ENCODE measurements at places on chromosomes 16 and 17.

DNA sequence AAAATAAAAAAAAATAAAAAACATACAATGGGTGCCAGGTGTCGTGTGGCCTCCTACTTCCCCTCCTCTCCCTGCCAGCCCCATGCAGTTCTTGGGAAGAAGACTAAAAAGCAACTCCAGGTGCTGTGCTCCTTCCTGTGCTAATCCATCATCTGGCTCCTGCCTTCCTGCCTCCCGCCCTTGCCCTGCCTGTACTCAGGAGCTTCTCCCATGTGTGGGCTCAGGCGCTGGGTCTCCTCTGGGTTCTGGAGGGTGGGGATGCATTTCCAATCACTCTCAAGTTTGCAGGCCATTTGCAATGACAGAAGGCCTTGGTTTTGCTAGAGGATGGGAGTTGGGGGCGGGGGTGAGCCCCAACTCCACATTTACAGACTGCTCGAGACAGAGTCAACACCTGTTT, 122.9 kb downstream of the SDK2 start:
- peak; percentile 67 for DNase-seq

DNA sequence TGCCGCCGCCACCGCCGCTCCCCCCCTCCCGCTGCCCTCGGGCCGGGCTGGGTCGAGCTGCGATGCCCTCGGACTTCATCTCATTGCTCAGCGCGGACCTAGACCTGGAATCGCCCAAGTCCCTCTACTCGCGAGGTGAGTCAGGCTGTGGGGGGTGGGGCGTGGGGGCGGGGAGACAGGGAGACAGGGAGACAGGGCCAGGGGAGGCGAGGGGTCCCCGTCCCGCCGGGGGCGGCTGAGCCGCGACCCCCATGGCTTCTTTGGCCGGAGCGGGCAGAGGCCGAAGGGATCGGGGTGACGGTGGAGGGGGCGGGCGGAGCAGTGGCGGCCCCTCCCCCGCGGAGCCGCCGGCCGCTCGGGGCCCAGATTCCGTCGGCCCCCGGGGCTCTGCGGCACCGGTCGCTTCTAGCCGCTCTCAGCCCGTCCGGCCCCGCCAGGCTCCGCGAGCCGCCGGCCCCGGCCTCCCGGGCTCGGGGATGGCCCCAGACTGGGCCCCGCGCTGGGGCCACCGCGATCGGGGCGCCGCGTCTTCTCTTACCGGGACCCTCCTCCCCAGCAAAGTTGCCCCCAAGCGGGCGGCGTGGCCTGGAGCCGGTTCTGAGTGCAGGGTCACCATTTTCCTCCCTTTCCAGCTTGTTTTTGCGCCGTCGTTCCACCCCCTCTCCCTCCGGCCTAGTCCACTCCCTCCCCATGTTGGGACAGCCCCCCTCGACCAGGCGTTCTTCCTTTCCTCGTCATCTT, 644 bp downstream of the NFAT5 start:
- peak; percentile 35 for DNase-seq

GRCh38 chr17:50831471-50831928, 3.9 kb upstream of the WFIKKN2 start:
- DNase-seq = no peak

DNA sequence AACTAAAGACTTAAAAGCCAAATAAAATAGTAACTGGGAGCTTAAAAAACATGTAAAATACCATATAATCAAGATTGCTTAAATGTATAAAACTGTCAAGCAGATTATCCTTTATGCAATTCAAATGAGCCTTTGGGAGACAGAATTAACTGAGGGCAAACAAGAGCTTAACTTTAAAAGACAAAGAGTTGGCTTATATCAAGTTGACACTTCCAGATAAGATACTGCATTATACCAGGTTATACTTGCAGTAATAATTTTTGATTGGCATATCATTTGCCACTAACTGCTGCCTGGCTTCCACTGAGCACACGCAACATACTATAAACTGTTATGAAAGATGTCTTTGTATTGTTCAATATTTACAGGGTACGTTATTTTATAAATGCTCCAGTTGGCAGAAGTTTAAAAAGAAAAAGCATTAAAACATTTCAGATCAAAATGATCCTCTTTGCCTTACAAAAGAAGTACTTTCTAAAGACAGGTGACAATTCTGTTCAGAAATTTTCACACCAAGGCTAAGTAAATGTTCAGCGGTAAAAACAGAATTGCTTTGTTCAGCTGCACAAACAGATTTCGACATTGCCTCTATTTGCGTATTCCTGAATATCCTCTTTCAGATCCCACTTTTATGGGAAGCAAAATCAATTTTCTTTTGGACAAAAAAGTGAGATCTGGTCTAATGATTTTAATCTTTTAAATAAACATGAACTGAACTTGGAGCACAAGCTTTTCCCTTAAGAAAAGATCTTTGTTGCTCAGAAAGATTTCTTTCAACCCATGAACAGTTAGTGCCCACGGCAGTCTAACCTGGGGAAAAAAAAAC, 50.7 kb downstream of the TOX3 start:
- peak; percentile 77 for DNase-seq

- DNase-seq = peak; percentile 29
Observed at GRCh38 chr16:3089717-3090592, 9.1 kb downstream of the ZSCAN10 start.

DNA sequence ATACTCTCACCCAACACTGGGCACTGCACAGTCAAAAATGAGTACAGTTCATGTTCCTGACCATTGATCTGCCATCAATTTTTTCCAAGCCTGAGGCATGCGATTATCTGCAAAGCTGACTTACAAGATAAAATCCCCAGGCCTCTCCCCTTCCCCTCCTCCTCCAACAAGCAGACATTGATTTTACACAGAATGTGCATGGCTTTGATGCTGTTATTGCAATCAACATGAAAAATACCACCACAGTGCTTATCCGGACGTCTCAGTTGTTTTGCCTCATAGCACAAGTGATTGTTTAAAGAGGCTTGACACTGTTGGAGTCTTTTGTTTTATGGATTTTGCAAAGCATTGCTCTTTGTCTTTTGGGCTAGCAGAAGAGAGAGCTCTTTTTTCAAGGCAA, 163.8 kb downstream of the TOX3 start:
- DNase-seq = no peak

- no peak for DNase-seq
Observed at GRCh38 chr17:62696726-62697490, 69.4 kb downstream of the MRC2 start.

DNA sequence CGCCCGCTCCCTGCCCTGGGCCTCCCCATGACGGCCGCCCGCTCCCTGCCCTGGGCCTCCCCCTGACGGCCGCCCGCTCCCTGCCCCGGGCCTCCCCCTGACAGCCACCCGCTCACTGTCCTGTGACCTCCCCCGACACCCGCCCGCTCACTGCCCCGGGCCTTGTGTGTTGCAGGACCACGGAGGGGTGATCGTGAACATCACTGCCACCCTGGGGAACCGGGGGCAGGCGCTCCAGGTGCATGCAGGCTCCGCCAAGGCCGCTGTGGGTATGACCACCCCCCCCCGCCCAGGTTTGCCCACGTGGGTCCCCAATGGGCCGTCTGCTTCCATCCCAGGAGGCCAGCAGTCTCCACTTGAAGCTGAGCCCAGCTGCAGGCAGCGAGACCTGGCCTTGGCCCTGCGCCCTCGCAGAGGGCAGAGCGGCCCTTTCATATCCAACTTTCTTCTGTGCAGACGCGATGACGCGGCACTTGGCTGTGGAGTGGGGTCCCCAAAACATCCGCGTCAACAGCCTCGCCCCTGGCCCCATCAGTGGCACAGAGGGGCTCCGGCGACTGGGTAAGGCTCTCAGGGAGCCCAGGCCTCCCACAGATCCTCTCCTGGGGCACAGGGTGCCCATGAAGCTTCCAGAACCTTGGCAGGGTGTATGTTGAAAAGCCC, 9.0 kb downstream of the DECR2 start:
- DNase-seq = no peak

DNA sequence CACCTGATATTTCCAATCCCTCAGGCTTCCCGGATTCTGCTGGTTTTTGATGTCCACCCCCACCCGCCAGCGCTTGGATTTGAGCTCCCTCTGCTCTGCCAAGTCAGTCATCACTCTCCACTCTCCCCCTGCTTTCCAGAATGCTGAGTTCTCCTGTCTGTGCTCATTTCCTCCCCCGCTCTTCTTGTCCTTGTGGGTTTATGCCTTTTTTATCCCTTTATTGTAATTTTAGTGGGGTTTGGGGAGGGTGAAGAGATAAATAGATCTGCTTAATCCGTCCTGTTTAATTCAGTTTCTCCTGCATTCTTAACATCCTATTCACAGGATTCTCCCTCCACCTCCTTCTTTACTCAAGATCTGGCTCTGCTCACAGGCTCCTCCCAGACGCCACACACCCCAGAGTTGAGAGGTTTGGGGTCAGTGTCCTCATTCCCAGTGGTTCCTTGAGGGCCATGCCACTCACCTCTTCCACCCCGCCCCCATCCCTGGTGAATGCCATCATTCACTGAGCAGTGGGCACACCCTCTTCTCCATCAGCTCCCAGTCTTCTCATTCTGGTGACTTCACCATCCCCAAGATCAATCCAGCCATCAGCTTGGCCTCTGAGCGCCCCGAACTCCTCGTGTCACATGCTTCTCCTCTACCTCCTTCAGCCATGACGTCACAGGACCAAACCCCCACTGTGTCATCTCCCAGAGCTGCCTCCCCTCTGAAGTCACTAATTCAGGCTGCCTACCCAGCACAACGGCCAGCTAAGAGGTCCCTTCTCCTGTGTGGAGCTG, 15.1 kb upstream of the GUCY2D start:
- no peak for DNase-seq

DNA sequence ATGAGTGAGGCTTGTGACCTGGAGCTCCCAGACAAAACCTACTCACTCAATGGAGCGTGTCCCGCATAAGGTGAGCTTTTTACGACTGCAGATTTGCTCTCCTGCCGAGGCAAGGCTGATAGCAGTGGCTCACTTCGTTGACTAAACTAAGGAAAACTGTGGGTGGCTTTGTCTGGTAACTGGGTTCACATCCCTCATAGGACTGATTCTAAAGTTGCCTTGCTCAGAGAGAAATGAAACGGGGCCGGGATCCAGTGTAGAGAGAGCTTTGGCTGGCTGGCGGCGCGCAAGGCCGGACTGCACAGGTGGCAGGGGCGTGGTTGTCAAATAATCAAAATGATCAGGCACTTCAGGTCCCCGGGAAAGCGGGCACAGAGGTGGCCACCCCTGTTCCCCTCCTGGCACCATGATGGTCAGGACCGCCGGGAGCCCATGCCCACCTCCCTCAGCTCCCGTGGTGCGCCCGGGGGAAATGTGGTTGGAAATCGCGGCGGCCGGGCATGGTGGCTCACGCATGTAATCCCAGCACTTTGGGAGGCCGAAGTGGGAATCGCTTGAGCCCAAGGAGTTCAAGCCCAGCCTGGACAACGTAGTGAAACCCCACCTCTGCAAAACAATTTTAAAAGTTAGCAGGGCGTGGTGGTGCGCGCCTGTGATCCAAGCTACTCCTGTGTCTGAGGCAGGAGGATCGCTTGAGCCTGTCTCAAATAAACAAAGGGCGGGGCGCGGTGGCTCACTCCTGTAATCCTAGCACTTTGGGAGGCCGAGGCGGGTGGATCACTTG, 26.6 kb upstream of the OR1F1 start:
- peak; percentile 22 for DNase-seq

- peak; percentile 63 for DNase-seq
Observed at GRCh38 chr17:28841901-28842281, 699 bp downstream of the FAM222B start.

- DNase-seq = no peak
Observed at GRCh38 chr17:66971264-66971663, 6.8 kb downstream of the CACNG4 start.

- no peak for DNase-seq
Observed at GRCh38 chr16:65697065-65697464, 575.2 kb upstream of the CDH11 start.

DNA sequence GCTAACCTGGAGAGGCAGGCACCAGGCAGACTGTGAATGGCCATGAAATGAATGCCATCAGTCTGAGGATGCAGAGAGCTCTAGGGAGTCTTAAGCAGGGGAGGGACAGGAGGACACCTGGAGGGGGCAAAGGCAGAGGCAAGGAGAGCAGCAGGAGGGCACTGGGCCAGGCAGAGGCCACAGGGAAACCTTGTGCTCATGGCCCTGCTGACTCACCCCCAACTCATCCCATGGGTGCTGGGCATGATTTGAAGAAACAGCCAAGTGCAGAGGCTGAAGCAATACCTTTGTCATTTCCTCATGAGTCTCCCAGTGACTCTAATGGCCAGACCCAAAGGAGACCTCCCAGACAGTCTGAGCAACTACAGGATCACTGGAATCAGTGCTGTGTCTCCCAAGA, 141.4 kb downstream of the TMEM132E start:
- no peak for DNase-seq

DNA sequence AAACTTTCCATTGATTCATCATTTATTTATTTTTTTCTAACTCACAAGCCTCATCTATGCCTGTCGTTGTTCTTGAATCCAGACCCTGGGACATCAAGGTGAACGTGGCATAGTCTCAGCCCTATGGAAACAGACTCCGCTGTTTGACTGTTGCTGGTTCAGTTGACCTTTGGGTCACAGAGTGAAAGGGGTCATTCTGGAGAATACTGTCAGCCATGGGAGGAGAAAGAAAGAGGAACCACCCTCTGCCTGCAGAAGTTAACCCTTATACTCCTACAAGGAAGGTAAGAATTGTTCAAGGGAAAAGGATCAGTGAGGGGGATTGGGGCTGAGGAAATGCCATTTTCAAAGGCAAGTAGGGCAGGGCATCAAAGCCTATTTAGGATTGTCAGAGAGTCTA, 387.6 kb upstream of the MAF start:
- no peak for DNase-seq

DNA sequence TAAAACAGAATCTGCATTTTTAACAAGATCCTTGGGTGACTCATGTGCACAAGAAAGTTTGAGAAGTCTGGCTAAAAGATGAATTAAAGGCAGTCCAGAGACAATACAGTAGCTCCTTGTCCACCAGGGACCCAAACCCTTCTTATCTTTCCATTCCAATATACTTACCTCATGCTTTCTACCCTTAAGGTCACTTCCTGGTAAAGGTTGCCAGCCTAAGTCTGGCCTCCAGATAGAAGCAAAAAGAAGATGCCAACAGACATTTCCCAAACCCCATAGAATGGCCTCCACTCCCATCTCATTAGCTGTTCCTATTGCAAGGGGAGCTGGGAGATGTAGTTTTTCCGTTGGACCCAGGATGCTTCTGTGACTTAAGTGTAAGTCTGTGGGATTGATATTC, 101.4 kb upstream of the XYLT1 start:
- DNase-seq = no peak

GRCh38 chr16:31475946-31476302, 4.0 kb downstream of the TGFB1I1 start:
- DNase-seq = peak; percentile 35

DNA sequence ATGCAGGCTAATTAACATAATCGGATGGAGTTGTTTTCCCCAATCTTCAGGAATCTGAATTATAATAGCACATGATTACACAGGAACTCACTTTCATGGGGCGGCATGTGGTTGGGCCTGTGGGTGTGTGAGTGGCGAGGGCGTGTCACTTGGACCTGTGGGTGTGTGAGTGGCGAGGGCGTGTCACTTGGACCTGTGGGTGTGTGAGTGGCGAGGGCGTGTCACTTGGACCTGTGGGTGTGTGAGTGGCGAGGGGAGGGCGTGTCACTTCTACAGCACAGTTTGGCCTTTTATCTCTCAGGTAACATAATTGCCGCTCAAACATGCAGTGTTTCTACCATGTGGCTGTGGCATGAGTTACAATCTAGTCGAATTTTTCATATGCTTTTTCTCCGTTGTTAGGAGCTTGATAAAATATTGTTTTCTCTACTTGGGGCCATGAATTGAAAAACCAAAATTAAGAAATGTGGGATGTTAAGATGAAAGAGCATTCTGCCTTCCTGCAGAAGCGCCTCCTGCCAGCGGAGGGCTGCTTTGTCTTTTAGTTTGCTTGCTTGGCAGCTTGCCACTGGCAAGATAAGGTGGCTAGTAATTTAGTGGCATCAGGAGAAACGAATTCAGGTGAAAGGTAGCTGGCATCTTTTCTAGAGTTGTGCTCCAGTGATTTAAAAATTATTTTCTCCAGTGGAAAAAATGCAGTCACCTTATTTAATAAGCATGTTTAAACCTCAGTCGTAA, 36.2 kb downstream of the USP10 start:
- DNase-seq = peak; percentile 66
